AG10803 (cell line): ENCODE measurements at places on chromosomes 4 and X.

DNA sequence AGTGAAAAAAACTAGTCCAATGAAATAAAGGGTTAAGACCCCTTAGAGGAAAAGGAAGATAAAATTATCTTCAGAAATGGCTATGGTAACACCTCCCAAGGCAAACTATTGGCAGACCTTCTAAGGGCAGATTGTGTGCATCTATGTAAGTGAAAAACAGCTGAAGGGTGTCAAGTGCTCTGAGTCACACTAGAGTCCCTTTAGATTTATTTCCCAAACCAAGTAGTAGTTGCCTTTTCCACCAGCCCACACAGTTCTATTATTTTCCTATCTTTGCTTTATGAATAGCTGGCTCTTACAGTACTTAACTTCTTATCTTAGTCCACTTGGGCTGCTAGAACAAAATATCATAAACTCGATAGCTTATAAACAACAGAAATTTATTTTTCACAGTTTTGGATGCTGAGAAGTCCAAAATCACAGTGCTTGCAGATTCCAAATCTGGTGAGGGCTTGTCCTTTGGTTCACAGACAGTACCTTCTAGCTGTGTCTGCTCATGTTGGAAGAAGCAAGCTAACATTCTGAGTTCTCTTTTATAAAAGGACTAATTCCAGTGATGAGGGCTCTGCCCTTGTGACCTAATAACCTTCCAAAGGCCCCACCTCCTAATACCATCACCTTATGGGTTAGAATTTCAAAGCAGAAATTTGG, 143.6 kb downstream of the GRID2 start:
- DNase-seq = no peak

DNA sequence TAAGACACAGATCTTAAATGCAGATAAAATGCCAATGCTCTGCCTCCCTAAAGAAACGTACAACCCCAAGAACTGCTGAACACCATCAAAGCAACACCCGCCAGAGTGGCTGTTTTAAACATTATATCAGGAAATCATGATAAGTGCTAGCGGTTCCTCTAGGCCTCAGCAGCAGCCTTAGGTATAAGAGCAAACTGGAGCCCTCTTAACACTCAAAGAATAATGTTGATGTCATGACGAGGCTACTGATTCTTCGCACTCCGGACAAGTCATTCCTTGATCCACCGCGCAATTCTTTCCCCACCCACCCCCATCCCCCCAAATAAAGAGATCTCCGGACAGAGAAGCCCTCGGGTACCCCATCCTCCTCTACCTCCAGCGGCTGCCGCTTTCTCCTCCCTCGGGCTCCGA, 507 bp downstream of the LIN54 start:
- DNase-seq = peak; percentile 33

GRCh38 chrX:21745756-21746155, 12.2 kb downstream of the SMPX start:
- DNase-seq = peak; percentile 23

GRCh38 chr4:102871772-102872171, 3.0 kb downstream of the CISD2 start:
- DNase-seq = no peak

- DNase-seq = no peak
Observed at GRCh38 chr4:635851-636627, 10.7 kb downstream of the PDE6B start.

DNA sequence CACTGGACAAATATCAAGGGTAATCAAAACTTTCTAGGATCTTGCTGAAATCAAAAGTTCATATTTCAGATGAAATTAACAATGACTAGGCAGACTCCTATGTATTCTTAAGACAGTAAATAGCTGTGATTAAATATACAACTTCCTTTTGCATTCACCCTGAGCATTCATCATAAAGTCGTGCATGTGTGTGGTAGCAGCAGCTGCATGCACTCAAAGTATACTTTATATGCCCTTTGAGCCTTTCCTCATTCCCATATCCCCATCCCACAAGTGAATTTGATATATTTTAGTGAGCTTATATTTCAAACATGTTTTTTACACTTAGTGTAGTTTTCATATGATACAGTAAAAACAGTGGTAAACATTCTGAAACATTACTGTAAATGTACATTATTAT, 959.0 kb downstream of the C4orf33 start:
- no peak for DNase-seq

GRCh38 chr4:179307297-179308136, 1865.3 kb upstream of the AGA start:
- DNase-seq = peak; percentile 3

DNA sequence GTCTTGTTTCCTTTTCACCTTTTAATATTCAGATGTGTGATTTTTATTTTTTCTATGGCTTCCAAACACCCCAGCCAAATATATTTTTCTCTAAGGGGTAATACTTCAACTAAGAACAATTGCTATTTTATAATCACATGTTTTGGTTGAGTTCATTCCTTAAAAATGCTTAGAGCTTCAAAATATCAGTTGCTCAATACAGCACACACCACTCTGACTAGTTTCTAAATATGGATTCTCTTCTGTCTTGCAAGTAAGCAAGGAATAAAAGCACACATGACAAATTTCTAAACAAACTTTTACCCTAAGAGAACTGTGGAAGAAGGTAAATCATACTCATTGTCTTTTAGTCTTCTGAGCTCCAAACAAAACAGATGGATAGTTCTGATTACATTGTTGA, 27.2 kb downstream of the ANTXR2 start:
- peak; percentile 81 for DNase-seq
